Choroid plexus epithelial cell (primary cell): ENCODE measurements at places on chromosomes 3 and 15.

DNA sequence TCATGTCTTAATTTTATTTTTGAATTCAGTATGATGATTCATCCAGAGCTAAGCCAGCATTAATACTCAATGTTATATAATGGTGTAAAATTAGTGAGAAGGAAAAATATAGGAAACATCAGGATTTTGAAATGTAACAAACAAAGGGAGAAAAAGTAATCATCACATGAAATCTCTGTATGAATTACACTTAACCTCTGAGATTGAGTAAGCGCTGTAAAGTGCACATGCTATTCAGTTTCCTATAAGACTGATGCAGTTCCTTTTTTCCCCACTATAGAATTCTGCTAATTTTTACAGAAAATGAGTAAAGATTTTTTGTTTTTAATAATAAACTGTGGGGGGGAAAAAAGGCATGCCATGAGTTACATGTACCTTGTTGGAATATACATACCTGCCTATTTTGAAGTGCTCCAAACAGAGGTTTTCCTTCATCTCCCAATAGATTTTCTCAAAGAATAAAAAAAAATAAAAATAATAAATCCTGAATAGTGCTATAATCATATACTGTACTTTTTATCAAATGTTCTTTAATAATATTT is 64.0 kb upstream of the TTBK2 start:
- peak; percentile 20 for DNase-seq

GRCh38 chr3:126180477-126181397 is at the start of gene ALDH1L1:
TSS of gene ALDH1L1 (minus strand) at chr3:126180586. CDS start at chr3:126160979, 19,607 bp downstream.
- DNase-seq = peak; percentile 52

GRCh38 chr15:101108461-101108775 is 143.4 kb downstream of the CHSY1 start:
- no peak for DNase-seq

DNA sequence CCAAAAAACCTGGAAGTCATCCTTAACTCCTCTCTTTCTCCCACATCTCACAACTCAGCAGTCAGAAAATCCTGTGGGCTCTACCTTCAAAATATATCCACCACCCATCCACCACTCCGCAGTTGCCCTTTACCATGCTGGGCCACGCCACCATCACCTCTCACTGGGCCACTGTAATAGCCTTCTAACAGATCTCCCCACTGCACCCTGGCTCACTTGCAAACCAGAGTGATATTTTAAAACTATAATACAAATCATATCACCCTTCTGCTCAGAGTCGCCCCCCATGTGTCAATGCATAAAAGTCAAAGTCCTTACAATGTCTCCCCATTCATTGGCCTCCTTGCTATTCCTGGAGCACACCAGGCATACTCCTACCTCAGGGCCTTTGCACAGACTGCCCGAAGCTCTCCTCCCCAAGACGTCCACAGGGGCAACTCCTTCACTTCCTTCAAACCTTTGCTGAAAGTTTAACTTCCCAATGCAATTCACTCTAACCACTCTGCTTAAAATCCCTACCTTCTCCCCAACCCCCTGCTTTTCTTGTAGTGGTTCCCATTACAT is 1.5 kb upstream of the LIPC start:
- no peak for DNase-seq

DNA sequence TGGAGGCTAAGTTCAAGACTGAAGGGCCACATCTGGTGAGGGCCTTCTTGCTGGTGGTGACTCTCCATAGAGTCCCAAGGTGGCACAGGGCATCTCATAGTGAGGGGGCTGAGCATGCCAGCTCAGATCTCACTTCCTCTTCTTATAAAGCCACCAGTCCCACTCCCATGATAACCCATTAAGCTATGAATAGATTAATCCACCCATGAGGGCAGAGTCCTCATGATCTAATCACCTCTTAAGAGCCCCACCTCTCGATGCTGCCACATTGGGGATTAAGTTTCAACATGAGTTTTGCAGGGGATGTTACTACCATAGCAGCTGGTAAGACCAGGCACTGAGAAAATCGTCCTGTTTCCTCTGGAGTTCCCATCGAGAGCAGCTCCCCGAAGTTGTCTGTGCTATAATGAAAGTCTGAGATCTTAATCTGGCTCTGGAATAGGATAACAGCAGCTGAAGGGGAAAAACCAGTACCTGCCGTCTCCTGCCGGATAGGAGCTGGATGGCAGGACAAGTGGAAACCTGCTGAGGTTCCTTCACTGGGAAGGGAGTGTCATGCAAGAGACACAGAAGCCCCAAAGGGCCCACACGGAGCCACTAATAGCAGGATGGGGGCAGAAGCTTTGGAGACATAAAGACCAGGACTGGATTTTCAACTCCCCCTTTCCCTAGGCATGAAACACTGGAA is 79.5 kb upstream of the EPHB3 start:
- DNase-seq = no peak

DNA sequence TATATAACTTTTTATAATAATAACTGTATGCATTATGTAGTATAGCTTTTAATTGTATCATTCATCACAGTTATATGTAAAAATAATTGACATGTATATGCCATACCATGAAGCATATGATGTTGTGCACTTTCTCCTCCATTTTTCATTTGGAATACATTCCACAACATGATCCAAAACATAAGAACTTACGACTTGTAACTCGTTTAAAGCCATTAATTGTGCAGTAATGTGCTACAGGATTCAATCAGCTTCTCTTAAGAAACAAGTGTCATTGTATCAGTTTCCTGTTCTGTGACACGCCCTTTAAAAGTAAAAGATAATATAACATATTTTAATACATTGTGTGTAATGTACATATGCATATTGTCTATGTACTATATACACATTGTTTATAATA is 2.2 kb downstream of the C3orf80 start:
- DNase-seq = no peak

DNA sequence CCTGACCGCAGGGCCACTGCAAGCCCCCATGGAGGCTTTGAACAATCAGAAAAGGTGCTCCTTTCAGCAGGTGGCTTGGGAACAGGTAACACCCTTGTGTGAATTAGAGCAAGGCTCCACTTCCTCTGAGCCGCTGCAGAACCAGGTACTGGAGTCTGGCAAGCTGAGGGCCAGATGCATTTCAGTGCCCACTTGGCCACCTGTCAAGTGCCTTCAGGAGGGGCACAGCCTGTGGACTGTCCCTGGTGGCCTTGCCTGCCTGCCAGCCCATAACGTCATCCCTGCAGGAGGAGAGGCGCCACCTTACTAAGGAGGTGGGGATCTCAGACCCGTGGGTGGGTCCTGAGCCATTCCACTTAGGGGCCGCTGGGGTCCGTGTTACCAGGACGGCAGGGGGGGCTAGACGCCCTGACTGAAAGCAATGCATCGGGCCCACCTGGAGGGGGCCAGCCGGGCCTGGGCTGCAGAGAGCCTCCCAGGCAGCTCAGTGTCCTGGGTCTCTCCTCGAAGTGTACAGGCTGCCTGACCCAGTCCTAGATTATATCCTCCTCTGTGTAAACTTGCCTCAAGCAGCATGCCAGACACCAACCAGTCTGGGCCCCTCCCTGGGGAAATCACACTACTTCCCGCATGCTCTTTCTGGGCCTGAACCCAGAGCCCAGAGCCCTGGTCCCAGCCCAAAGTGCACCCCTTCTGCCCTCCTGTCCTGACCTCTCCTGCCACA is 16.1 kb downstream of the SPTBN5 start:
- no peak for DNase-seq

DNA sequence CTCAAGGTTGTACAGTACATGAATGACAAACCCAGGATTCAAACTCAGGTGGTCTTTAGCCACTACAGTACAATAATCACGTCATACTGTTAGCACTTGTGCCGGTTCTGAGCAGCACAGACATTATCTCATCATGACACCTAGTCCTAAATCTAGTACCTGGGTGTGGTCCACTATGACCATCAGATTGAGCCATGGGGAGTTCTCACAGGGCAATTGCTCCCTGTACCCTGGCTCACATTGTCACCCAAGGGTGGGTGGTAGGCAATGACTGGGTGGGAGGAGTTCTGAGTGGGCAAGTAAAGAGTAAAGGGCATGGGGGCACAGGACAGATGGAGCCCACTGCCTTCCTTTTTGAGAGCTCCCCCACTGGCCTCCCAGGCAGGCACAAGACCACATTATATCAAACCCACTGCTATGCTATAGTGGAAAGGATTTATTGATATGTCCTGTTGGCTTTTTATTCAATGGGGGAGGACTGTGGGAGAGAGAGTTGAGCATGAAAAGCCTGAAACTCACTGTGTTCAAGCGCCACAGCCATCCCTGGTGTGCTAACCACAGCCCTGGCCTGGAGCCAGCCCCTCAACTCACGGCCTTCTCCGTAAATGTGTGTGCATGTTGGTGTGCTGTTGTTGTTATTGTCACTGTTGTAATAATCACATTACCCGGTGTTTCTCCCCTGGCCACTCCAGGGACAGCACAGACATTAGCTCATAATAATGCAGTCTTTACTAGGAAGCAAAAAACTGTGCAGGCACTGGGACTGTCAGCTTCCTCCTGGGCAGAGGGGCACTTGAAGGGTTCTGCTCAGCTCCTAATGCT is 27.3 kb downstream of the ADCY5 start:
- peak; percentile 62 for DNase-seq

- peak; percentile 35 for DNase-seq
These were observed 330.3 kb downstream of the SHQ1 start for GRCh38 chr3:72517921-72518424.

DNA sequence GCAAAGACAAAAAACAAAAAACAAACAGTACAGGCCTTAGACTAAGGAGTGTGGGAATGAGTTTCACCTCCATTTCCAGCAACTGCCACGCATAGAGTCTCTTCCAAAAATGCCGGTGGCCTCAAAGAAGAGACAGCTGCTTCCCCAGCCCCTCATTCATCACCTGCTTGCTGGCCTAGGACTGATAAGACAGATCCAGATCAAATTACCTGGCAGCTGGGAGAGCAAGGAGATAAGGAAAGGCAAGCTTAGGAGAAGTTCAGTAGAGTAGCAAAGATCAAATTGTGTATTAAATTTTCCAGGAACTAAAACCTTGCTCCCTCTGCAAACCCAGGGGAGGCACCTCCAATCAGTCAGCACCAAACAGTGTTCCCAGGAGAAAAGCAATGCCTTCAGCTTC is 325.8 kb upstream of the CTNNB1 start:
- DNase-seq = no peak

DNA sequence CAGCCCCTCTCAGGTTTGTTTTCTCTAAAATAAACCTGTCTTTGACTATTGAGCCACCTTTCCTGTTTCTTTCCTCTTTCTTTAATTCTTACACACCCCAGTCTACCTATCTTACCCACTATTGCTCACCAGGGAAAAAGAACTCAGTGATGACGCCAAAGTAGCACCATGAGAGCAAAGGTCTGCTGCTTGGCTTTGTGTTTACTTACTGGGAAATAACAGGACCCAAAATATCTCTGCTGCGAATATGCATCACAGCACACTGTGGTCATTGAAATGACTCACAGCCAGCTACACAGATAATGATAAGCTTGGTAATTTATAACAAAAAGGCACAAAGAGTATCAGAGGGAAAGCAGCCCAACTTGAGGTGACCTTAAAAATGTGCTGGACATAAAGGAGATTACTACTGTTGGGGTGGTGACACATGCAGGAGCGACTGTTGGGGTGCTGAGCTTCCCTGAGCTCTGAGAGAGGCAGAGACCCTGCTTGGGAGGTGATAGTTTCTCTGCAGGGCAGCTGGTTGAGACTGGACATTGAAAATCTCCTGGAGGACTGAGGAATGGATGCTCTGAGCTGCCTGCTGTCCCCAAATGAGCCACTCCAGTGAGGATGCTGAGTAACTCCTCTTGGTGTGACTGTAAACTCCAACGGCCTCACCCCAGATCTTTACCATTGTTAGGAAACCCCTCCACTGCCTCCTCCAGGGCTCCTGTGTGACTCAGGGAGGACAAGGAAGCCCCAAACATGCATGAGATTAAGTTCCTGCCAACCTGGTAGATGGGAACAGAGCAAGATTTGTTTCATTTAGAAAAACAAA is 14.5 kb downstream of the EFCAB12 start:
- DNase-seq = peak; percentile 97

DNA sequence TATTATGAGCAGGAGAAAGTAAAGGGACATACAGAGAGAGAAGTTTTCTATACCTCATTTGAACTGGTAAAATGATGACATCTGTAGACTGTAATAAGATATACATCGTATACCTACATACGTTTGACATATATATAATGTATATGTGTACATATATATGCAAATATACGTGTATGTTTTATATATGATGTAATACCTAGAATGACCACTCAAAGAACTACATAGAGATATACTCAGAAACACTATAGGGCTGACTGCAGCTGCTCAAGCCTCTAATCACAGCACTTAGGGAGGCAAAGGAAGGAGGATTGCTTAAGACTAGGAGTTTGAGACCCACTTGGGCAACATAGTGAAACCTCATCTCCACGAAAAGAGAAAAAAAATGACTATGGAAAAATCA is 48.5 kb upstream of the MCTP2 start:
- DNase-seq = no peak

DNA sequence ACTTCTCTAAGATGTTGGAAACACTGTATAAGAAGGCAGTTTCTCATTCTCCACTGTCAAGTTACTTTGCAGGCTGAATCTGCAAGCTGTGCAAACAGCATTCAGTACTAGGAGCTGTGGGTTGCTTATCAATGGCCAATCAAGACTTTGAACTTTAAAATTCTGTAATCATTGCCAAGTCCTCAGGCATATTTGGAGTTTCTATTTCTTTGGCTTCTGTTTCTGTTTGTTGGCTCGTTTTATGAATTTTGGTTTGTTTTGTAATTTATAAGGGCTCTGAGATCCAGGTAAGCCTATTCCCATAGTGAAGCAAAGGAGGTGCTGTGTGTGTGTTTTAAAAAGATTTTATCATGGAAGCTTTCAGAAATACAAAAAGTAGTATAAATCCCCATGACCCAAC is 32.1 kb downstream of the TLNRD1 start:
- no peak for DNase-seq

- peak; percentile 57 for DNase-seq
These were observed 549.6 kb upstream of the CCDC54 start for GRCh38 chr3:106827515-106828213.

- no peak for DNase-seq
These were observed 581.2 kb downstream of the PYDC2 start for GRCh38 chr3:192042116-192042515.

GRCh38 chr15:101090428-101090790 is 161.4 kb downstream of the CHSY1 start:
- DNase-seq = no peak

GRCh38 chr15:38187630-38188313 is 64.9 kb upstream of the SPRED1 start:
- no peak for DNase-seq

GRCh38 chr3:158562674-158563073 is 8.3 kb upstream of the MLF1 start:
- no peak for DNase-seq

- no peak for DNase-seq
These were observed 49.5 kb downstream of the ARHGAP31 start for GRCh38 chr3:119343719-119344118.

- peak; percentile 54 for DNase-seq
These were observed 4.8 kb upstream of the RHOV start for GRCh38 chr15:40878785-40879184.

DNA sequence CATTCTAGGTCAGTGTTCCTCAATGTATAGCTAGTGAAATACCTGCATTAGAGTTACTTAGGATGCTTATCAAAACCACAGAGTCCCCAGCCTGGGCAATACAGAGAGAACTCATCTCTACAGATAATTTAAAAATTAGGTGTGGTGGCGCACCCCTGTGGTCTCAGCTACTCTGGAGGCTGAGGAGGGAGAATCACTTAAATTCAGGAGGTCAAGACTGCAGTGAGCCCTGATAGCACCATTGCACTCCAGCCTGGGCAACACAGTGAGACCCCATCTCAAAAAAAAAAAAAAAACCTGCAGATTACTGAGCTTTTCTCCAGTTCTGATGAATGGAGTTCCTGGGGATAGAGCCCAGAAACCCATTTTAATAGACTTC is 10.1 kb upstream of the MINDY2 start:
- DNase-seq = no peak

GRCh38 chr3:162139841-162140240 is 643.2 kb downstream of the OTOL1 start:
- no peak for DNase-seq
